ENCODE measurements at places on chromosomes 2 and 18.
A peak's percentile ranks its signal among the peaks of the same experiment; 100 is the strongest.

- DNase-seq: no peak
These were observed 14.4 kb upstream of the RAB17 start for GRCh38 chr2:237604960-237605359.

- no peak for DNase-seq
These were observed 23.2 kb downstream of the SLC4A3 start for GRCh38 chr2:219650426-219651248.

GRCh38 chr2:27790796-27791195 is 19.3 kb downstream of the MRPL33 start:
- DNase-seq: no peak

GRCh38 chr2:32264422-32265105 is at the start of gene NLRC4:
Gene NLRC4, minus strand, starts transcription at chr2:32264886. Its CDS starts 8,111 bp downstream, at chr2:32256775.
- DNase-seq: no peak

- no peak for DNase-seq
These were observed 233.5 kb upstream of the ZEB2 start for GRCh38 chr2:144753416-144753815.

GRCh38 chr2:393711-394696 is 106.1 kb upstream of the ALKAL2 start:
- DNase-seq: peak; percentile 75

- no peak for DNase-seq
These were observed 94.2 kb downstream of the LRRC30 start for GRCh38 chr18:7325126-7325430.

GRCh38 chr2:200860092-200860795 is 4.2 kb downstream of the CLK1 start:
- peak; percentile 15 for DNase-seq

GRCh38 chr2:25305775-25306174 is 36.0 kb downstream of the DNMT3A start:
- DNase-seq: no peak

- no peak for DNase-seq
These were observed 500.5 kb upstream of the SPHKAP start for GRCh38 chr2:228681979-228682378.
